ENCODE measurements at places on chromosomes 7 and 10.

- no peak for DNase-seq
Observed at GRCh38 chr7:159227433-159227832, 82.8 kb upstream of the VIPR2 start.

DNA sequence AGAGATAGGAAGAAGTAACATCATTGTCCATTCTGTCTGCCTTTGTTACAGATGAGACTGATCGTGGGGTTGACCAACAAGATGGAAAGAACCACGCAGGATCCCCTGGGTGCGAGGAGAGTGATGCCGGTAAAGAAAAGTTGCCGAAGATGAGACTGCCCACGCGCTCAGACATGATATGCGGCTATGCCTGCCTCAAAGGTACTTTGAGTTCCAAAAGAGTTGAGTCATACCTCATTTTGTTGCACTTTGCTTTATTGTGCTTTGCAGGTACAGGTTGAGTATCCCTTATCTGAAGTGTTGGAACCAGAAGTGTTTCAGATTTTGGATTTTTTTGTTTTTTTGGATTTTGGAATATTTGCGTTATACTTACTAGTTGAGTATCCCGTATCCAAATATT, 12.2 kb upstream of the CLCN1 start:
- DNase-seq, result no peak

GRCh38 chr7:28520074-28521015, 108.0 kb downstream of the CREB5 start:
- DNase-seq, result no peak

GRCh38 chr7:44921607-44922350, 36.4 kb upstream of the PURB start:
- peak; percentile 32 for DNase-seq

DNA sequence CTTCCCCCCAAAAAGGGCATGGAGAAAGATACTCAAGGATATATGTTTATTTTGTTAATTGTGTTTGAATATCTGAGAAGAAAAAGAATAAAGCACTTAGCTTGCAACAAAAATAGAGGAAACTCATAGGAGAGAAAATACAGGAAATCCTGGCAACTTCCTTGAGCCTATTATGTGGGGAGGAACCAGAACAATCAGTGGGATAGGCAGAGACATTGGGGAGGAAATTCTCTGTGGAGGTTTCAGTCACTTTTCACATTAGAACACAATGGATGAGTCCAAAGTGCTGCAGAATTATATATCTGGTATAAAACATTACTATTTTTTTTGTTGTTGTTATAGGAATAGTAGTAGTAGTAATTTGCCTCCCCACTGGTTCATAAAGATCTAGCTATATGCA, 240.1 kb downstream of the THSD7A start:
- no peak for DNase-seq

Measured in DMS 273 treated with DMSO at 0.1 percent for 48 hours (cell line).